Left lung (tissue), 14 donors: ENCODE measurements at places on chromosomes 2 and 18.

- DNase-seq, result no peak
These were observed 4.9 kb upstream of the PPM1B start for GRCh38 chr2:44163777-44164176.

DNA sequence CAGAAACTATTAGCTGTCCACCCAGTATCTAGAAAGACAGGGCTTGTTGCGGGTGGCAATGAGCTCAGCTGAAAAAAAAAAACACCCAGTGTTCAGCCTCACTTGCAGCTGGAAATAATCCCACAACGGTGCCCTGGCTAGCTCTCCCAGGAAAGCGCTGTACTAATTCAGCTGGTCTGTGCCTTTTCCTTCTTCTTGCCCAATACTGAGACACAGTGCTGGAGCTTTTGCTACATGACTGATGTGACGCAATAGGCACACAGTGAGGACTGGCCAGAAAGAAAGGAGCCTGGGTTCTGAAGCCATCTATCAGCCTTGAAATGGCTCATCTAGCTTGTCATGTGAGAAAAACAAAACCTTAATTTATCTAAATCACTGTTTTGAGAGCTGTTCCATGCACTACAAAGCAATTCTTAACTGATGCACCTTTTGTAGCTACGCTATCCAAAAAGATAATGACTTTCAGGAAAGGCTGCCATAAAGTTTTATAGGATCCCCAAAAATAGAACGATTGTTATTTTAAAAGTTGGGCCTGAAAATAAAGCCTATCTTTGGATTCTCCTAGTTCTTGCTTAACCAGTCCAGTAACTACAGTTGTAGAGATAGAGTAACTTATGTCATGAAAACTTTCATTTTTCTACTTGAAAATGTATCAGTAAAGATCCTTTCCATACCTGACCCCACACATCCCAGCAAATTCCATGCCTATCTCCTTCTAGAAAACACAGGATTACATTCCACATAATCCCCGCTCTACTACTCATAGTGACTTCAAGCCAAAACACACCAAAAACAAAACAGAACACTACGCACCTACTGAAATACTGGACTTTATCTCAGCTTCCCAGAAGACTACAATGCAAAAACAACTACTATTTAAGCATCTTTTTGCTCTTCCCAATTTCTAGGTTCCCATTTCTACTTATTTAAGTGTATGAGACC lies 15.9 kb downstream of the KIDINS220 start:
- no peak for DNase-seq

DNA sequence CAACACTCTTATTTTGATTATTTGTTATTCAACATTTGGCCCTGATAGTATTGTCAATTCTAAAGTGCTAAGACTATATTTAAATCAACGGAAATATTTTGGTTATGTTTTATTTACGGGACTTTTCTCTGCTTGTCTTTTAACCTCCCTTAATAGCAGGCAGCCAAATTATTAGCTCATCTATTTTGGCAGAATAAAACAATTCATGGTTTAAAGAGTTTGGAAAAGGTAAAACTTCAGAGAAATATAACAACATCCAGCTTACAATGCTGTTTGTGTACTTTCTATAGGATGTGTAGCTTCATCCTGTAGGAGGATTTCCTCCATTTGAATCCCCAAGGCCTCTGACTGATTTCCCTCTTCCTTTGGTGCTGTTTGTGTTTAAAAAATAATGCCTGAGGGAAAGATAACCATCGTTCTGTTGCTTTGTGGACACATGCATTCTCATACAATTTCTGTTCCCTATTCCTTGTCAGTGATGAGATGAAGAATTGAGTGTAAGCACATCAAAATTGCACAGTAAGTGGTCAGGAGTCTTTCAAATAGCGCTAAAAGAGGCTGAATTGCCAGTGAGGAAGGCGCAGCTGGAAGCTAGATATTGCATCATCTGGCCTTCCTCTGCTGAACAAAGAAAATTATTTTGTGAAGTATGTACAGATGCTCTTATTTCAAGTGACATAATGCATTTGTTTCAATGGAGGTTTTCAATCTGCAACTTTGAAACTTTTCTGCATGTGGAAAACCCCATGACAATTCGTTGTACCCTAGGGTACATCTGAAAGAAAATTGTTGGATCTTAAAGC lies 80.3 kb downstream of the CD28 start:
- peak; percentile 67 for DNase-seq

GRCh38 chr18:23673725-23674124 lies 11.0 kb upstream of the ANKRD29 start:
- no peak for DNase-seq

- no peak for DNase-seq
These were observed 1.7 kb downstream of the SH3YL1 start for GRCh38 chr2:262117-262516.

DNA sequence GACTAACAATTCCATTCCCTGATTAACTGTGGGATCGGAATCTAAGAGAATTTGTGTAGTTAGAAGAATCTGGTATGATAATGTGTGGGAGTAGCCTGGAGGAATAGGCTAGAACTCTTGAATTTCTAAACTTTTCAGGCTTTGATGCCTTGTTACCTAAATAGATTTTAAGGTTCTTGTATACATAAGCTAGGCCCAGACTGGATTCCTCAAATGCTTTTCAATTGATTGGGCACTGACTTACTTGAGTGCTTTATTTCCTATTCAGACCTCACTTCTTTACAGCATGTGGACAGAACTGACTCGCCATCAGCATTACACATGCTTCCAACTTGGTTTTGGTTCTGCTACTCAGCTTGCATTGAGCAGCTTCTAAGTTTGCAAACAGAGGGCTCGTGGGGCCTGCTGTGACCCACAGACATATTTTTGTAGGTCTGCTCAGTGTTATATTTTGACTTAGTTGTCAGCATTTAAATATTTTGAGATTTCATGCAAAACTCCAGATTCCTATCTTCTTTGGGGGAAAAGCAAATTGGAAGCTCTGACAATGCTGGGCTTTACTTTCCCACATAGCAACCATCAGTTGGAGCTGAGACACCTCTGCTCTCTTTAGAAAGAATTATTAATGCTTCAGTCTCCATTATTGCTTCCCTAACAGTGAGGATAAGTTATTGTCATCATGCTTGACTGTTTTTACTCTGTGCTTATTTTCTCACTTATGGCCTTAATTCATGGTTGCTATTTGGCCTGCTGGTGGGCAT lies 5.7 kb downstream of the PARD3B start:
- no peak for DNase-seq

GRCh38 chr2:35408320-35408719 lies 947.3 kb upstream of the CRIM1 start:
- no peak for DNase-seq

DNA sequence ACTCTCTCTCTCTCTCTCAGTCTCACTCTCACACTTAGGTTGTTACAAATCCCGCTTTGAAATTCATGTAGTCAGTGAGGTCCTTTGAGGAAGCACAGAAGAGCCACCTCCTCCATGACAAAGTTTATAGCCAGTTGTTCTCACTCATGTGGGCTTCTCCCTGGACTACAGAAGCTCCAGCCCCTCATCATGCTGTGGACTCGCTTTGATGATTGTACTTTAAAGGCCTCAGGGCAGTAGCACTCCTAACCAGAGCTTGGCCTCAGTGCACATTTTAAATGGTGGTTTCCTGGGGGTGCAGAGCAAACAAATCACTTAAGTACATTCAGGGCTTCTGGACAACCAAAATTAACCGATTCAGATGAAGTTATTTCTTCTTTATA lies 115.7 kb downstream of the MTCL1 start:
- no peak for DNase-seq

GRCh38 chr2:113203217-113203530 lies 29.4 kb downstream of the PSD4 start:
- no peak for DNase-seq

- no peak for DNase-seq
These were observed 1387.7 kb downstream of the SUCLG1 start for GRCh38 chr2:83071352-83071751.

GRCh38 chr2:85179541-85179940 lies 46.3 kb downstream of the TCF7L1 start:
- no peak for DNase-seq

DNA sequence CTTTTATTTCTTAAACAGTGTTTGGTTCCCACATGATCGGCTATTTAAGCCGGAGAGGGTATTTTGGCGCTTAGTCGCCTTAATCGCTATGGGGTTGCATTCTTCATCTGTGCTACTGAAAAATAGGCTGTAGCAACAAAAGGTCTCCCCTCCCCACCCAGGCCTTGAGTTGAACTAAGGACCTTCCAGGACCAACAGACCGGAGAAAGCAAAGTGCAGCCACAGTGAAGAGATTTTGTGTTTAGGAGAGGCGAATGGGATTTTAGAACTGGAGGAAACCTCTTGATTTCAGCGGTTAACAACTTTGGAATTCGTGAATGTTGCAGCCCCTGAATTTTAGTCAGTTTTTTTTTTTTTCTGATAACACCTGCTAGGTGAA lies 1.4 kb downstream of the ITGA6 start:
- no peak for DNase-seq

DNA sequence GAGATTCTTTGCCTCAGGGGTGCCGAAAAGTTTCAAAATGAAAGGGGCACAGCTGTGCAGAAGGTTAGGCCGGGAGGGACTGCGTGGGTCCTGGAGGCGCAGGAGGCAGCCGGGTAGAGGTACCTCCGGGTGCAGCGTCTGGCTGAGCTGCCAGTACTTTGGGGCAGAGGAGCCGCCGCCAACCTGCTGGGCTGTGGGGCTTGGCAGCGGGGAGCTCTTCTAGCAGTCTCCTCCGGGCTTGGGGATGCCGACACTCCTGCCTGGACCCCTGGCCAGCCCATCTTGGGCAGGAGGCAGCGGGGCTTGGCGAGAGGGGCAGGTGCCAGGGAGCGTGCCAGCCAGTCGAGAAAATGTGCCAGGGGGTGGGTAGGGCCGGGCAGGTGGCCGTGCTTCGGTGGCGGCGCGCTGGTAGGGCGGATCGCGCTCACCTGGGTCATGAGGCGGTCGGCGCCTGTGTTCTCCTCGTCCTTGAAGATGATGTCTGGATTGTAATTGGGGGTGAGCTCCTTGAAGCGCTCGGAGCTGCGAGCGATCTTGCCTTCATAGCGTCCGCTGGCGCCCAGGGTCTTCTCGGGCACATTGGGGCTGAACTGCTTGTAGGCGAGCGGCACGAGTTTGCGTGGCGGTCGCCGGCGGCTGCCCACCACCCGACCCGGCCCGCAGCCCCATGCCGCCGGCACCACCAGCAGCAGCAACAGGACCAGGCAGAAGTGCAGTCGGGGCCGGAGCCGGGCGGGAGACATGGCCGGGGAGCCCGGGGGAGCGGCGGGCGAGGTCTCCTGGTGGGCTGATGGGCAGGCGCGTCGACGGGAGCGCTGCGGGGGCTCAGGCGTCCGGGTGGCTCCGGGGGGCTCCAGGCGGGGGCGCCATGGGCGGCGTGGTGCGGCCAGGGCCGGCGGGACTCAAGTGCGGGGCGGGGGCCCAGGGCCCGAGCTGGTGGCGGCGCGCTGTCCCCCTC lies 717 bp downstream of the IHH start:
- no peak for DNase-seq

- DNase-seq, result peak; percentile 8
These were observed 97.4 kb upstream of the DNAJC10 start for GRCh38 chr2:182618672-182619079.

- no peak for DNase-seq
These were observed 158.6 kb downstream of the ALPK2 start for GRCh38 chr18:58470292-58470691.

- DNase-seq, result no peak
These were observed 61.0 kb downstream of the TMEM163 start for GRCh38 chr2:134657650-134658250.

- no peak for DNase-seq
These were observed 580.1 kb downstream of the ZEB2 start for GRCh38 chr2:143939626-143940330.

DNA sequence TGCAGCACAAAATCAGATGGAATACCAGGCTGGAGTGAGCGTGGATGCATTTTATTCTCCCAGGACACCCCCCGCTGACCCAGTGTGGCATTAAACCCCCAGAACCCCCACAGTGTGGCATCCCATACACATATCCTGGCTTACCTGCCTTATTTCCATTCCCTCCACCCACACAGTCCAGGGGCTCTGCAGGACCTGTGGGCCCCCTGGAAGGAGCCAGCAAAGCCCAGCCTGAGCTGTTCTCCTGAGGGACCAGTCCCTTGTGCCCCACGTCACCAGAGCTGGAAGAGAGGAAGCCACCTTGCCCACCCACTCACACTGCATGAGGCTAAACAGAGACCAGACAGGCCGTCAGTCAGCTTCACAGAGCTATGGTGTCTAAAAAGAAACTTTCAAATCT lies 20.1 kb downstream of the ST8SIA5 start:
- no peak for DNase-seq

DNA sequence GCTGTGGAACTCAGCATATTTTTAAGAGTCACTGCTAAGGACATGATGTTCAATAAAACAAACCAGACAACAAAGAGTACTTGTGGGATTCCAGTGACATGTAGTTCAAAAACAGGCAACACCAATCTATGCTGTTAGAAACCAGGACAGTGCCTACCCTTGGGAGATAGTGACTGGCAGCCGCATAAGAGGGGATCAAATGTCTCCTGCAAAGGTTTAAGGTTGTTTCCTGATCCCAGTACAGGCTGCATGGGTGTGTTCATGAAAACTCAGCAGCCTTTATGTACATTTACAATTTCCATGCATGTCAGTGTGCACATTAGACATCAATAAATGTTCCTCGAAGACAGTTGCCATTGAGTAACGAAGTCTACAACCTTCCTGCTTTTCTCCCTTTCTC lies 183.8 kb downstream of the PID1 start:
- DNase-seq, result no peak

GRCh38 chr2:72114693-72115051 lies 33.0 kb downstream of the CYP26B1 start:
- DNase-seq, result no peak

GRCh38 chr2:117674172-117674571 lies 140.3 kb upstream of the DDX18 start:
- no peak for DNase-seq

DNA sequence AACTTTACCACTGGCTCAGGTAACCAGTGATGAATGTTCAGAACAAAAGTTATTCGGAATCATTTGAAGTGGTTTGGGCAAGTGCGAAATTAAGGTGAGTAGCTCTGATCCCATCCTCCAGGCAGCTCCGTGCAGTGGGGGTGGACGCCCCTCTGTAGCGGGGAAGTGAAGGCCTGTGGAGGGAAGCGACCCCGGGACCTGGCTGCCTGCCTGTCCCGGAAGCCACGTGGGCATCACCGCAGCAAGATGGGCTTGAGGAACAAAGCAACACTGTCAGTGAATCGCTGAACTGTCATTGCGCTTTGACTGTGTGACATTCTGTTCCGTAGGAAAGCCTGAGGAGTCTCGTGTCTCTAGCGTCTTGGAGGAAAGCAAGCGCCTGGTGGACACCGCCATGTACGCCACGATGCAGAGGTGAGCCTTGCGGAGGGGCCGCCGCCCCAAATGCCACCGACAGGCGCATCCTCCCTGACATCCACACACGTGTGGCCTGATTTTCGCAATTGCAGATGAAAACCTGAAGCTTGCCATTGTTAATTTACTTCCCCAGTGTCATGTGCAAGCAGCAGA lies 9.5 kb downstream of the TPO start:
- DNase-seq, result no peak
